Umbilical cord (tissue), 2 donors: ENCODE measurements at places on chromosomes 16 and 17. TPM values are rescaled to one million over a fixed set of nuclear protein-coding genes. Genes with fewer than 3 reads are reported as not detected.

Gene TEX19
- total RNA-seq = not detected

Gene HSD17B2
- total RNA-seq = 10.4 TPM

- no peak for DNase-seq
These were observed 10.6 kb downstream of the CDH16 start for GRCh38 chr16:66908116-66908515.

- no peak for DNase-seq
These were observed 9.5 kb upstream of the UNK start for GRCh38 chr17:75774991-75775668.

GRCh38 chr17:81334987-81335772 is 40.1 kb upstream of the SLC38A10 start:
- no peak for DNase-seq

GRCh38 chr17:56121191-56122051 is 31.9 kb upstream of the ANKFN1 start:
- no peak for DNase-seq

GRCh38 chr17:46141645-46142044 is 51.6 kb downstream of the KANSL1 start:
- no peak for DNase-seq

DNA sequence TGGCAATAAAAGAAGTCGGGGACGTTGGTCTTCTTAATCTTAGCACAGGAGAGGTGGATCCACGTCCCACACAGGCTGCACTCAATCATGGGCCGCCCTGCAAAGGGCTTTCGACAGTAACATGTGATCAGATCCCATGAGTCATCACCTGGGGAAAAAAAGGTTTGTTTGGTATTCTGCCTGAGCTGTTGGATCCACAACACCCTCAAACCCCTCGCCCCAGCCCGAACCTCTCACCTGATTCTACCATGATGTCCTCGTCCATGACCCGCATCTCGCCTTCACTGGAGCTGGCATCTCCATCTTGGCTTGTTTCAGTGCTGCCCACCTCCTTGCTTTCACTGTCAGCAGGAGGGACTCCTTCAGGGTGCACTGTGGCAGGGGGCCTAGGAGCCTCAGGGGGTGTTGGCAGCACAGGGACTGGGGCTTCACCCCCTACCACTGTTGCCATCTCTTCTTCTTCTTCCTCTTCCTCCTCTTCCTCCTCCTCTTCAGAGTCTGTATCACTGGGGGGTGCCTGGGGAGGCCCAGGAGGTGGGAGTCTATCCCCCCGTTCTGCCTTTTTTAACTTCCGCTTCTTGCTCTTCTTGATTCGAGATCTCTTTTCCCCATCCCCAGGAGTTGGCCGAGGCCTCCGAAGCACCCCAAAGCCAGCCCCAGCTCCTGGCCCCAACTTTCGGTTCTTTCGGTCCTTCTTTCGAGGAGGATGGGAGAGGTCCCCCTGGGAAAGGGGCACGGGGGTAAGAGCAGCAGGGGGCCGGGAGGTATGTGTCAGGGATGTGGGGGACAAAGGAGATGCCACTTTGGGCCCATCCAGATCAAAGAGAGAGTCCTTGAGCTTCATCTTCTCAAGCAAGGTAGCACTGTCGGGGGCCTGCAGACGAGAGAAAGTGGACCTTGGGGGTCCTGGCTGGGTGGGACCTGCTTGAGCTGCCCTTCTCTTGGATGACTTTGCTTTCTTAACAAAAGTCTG is 1.7 kb upstream of the DVL2 start:
- no peak for DNase-seq
